Gastrocnemius medialis (tissue), 4 donors: ENCODE measurements at places on chromosomes 1 and 21.

GRCh38 chr1:113593550-113594297 lies 165.6 kb downstream of the PHTF1 start:
- no peak for DNase-seq

- DNase-seq: no peak
Measured at GRCh38 chr1:108753363-108753762, 6.9 kb downstream of the STXBP3 start.

DNA sequence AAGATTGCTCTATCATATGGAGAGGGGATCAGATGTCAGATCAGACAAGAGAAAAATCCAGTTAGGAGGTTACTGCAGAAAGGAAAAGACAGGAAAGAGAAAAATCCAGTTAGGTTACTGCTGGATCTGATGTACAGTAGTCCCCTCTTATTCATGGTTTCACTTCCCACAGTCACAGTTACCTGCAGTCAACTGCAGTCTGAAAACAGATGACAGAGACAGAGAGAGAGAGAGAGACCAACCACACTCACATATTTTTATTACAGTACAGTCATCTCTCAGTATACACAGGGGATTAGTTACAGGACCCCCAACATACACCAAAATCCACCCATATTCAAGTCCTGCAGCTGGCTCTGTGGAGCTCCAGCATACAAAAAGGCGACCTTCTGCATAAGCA lies 29.3 kb downstream of the NUP133 start:
- no peak for DNase-seq

DNA sequence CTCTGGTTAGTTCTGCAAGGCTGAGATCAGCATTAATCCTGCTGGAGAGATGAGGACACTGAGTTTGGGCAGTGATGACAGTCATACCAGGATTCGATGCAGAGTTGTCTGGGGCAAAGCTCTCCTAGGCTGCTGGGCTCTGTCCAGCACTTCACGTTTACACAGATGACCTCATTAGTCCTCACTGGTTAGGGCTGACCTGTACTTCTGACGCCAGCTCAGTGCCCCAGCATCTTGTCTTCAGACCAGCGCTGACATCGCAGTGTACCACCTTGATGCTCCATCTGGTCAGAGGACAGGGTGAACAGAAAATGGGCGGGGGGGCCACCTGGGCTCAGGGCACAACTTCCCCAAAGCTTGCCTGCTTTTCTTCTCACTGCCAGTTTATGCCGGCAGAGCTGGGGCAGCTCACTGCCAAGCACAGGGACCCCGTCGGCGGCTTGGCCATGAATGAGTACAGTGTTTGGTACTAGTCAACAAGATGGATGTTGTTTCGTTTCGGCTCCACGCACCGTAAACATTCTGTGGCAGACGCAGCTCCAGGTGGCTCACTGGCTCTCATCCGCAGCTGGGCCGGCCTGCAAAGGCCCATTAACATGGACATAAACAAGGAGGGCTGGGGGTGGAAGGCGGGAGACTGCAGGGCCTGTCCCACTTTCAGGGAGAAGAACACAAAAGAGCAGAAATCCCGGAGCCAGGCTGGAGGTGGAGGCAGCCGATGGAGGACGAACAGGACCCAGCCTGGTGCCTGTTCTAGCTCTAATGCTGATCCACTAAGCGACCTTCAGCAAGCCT lies 118.7 kb downstream of the GLIS1 start:
- DNase-seq: no peak

- no peak for DNase-seq
Measured at GRCh38 chr1:185917646-185918045, 183.5 kb downstream of the HMCN1 start.
